Uterus (tissue), 4 donors: ENCODE measurements at places on chromosomes 12 and 14. TPM values are rescaled to one million over a fixed set of nuclear protein-coding genes. Genes with fewer than 3 reads are reported as not detected.

Gene GSG1
- not detected for total RNA-seq

Gene KERA
- not detected for total RNA-seq

Gene PMEL
- 3.6 TPM for total RNA-seq

Gene TMEM30B
- total RNA-seq = 2.5 TPM

DNA sequence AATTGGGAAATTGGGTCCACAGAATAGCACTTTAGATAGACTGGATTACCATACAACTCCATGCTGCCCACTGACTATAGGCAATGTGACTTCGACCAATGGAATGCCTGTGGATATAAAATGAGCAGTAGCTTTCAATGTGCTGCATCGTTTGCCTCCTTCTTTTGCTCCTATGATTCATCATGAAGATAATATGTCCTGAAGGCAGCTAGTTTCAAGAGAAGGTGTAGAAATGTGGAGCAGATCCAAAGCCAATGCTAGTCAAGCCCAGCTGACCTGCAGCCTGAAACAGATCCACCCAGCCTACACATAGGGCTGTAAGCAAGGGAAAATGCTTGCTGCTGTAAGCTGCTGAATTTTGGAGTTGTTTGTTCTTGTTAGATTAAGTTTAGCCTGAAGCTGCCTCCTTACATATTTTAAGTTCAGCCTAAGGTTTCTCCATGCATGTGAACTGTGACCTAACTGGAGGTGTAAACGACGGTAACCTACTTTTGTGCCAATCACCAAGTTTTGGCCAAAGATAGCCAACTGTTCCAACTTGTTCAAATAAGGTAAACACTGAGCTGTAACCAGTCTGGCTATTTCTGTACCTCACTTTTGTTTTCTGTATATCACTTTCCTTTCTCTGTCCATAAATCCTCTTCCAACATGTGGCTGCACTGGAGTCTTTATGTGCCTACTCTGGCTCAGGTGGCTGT lies 169.1 kb upstream of the AVPR1A start:
- no peak for DNase-seq

- DNase-seq = no peak
These were observed 117.9 kb downstream of the CAND1 start for GRCh38 chr12:67386869-67387565.

DNA sequence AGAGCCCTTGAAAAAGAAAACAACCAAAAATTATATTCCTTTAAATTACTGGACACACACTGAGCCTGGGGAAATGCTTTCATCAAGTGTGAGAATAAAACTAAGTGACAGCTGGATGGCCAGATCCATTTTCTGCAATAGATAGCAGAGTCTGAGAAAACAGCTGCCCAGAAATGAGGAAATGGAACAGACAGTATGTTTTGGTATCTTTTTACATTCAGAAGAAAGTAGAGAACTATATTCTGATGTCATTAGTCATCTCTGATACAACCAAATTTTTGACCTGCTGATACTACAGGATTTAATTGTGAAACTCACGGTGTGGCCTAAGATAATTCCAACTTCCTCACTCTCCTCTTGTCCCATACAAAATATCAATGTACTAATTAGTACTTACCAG lies 78.2 kb downstream of the HMGA2 start:
- no peak for DNase-seq

DNA sequence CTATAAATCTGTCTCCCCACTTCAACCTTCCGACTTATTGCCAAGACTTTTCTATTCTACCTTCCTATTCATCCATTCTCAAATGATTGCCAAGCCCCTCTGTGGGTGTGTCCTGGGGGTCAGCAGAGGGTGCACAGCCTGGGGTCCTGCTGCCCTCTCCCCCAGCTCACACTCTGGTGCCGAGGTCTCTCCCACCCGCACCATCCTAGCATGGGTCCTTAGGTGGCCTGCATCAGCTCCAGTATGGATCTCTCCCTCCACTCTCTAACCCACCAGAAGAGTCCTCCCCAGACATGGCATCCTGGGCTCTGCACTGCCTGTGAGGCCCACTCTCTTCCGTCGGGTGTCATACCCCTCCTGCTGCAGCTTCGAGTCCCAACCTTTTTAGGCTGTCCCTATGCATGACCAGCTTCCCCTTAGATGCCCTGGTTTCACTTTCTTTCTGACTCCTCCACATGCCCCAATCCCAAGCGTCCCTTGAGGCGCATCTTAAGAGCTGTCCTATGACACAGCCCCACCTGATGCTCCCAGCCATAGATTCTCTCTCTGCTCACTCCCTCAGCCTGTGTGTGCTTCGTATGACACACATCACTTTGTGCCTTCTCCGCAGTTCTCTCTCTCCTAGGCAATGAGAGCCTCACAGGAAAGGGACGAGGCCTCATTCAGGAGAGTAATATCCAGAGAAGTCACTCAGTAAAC lies 43.9 kb downstream of the GIT2 start:
- no peak for DNase-seq

DNA sequence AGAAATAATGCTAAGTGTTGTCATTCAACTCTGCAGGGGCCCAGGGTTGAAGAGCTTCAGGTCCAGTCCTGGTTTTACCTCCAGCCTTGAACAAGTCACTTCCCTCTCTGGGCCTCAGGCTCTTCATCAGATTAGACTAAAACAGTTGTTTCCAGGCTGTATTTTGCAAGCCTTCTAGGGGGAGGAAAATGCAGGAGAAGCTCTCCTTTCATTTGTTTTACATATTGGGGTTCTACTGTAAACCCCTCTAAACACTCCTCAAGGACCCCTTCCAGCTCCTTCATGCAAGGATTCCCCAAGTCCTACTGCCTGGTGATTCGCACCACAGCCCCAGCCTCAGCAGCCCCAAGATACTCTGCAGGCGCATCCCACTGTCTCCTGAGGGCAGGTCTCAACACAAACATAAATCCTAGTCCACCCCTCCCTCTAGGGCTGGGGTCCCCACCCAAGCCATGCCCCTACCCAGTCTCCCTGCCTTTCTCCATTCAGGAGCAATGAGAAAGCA lies 2.7 kb downstream of the SDR9C7 start:
- DNase-seq = no peak

- DNase-seq = no peak
These were observed 288.0 kb downstream of the ERC1 start for GRCh38 chr12:1279050-1279449.

GRCh38 chr14:91946622-91947474 lies 646 bp downstream of the FBLN5 start:
- DNase-seq = peak; percentile 46

GRCh38 chr14:23056145-23056955 lies 970 bp downstream of the CDH24 start:
- DNase-seq = peak; percentile 58
